BE2C (cell line): ENCODE measurements at places on chromosomes 6 and 20.
A peak's percentile ranks its signal among the peaks of the same experiment; 100 is the strongest.

- peak; percentile 44 for DNase-seq
These were observed 145.6 kb upstream of the MANEA start for GRCh38 chr6:95431637-95432228.

GRCh38 chr6:55545791-55546190 lies 33.2 kb downstream of the HMGCLL1 start:
- no peak for DNase-seq

GRCh38 chr20:47669152-47669425 lies 116.2 kb downstream of the SULF2 start:
- DNase-seq, result no peak

DNA sequence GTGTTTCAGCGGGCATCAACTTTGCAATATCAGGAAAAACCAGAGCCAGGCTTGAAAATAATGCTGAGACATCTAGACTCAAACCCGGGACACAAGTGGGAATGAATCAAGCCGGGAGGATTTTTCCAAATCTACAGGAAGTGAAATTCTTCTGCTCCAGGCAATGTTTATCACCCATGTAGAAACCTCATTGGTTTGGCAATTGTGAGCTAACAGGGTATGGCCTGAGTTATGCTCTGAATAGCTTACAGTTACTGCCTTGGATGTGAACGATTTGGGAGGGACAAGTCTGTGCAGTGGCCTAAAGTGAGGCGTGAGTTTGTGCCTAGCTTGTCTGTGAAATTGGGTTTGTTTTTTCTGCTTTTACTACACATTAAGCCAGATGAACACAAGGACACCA lies 87.4 kb downstream of the PCSK2 start:
- DNase-seq, result no peak

DNA sequence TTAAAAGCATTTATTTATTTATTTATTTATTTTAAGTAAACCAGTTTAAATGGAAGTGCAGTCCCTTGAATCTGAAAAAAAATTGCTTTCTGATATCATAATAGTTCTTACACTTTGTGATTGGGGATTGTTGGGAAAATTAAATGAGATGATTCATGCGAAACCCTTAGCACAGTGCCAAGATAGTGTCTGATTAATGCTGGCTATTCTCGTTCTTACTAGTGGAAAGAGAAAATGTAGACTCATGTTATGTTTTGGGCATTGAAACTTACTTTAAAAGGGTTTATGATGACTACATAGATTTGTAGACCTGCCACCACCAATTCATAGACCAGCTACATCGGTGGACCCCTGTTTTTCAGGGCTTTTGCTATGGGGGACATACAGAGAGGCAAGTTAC lies 229.2 kb upstream of the ZFP64 start:
- DNase-seq, result no peak

GRCh38 chr20:23412026-23412425 lies 9.3 kb downstream of the NAPB start:
- DNase-seq, result no peak

DNA sequence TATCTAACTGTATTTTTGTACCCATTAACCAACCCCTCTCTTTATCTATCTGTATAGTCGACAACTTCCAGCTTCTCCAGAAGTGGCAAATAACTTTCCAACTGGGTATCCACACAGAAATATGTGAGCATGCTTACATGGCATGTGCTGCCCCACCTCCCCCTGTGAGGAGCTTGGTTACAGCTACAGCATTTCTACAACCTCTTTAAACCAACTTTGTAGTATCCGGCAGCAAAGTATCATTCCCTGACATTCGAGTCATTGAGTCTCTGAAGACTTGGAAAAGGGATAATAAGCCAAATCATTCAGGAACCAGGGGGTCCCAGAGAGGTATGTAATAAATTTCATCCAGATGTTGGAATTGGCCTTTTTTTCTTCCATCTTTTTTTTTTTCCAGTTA lies 48.2 kb upstream of the ASIP start:
- no peak for DNase-seq

DNA sequence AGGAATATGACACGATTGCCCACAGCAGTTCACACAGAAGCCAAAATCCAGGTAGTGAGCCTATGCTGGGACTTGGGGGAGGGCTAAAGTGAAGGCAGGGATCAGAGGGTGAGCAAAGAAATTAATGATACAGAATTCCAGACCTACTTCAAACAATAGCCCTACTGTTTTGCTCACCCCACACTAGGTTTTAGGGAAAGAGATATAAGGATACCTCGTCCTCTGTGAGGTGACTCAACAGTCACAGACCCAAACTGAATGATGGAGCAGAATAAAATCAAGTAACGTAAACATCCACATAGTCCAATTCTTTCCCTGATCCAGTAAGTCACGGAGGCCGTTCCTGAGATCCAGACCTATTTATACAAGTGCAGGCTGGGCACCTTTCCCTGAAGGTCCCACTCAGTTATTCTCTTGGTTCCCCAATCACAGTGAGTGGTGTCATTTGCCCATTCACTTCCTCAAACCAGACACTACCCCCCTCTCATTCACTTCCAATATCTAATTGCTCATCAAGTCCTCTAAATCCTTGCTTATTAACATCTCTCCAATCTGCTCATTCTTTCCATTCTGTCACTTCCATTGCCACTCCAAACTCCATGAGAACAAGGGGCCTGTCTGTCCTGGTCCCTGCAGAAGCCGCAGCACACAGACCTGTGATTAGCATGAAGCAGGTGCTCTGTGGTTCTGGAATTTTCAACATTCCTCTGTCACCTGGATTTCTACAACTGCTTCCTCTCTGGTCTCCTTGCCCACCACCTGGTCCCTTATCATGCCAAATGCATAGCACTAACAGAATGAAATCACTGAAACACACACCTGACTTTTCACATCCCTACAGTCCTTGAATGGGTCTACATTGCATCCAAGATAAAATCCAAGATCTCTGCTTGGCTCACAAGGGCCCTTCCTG lies 55.9 kb downstream of the ATXN1 start:
- no peak for DNase-seq

DNA sequence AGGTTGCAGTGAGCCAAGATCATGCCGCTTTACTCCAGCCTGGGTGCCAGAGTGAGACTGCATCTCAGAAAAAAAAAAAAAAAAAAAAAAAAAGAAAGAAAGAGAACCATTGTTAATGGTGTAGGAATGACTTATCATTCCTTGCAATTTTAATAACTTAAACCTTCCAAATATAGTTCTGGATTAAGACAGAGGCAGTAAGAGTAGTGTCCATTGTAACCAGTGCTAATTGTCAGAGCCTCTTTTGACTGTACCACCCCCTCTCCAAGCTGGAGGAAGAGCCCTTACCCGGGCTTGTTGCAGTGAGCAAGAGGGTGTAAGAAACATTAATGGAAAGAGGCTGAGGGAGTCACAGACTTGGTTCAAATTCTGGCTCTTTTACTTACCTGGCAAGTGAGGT lies 53.8 kb downstream of the SASH1 start:
- DNase-seq, result no peak

DNA sequence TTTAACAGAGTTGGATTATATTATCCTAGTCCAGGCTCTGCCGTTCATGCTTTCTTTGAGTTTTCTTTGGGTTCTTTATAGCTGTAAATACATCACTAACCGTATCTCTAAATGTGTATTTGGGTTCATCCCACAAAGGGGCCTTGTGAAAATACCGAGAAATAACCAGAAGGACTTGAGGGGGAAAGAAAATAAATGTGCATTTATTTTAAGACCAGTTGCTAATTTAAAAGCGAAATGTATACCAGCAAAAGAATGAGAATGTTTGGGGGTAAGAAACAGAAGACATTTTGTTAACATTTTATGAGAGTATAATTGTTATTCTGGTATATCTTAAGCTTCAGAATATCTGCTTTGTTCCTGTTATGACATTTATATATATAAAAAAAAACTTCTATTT lies 38.9 kb downstream of the LRRN4 start:
- no peak for DNase-seq

GRCh38 chr6:153101461-153101860 lies 29.6 kb downstream of the RGS17 start:
- no peak for DNase-seq

DNA sequence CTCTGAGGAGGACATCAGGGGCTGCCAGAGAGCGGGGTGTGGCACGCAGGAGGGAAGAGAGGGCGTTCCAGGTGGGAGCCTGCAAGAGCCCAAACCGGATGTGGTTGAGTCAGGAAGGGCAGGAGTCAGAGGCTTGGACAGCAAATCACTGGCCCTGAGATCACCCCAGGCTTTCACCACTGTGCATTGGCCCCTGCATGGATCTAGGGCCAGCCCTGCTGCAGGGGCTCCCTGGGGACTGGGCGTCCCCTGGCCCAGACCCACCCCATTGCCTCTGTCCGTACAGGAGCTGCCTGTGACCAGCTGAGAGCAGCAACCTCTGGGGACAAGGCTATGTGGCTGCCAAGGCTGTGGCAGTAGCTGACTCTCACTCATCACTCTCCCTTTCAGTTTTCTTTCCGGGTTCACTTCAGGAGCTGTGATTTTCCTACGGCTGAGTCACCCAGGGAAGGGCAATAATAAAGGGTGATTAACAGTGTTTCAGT lies 33.9 kb downstream of the KCNK17 start:
- no peak for DNase-seq

- DNase-seq, result no peak
These were observed 1.2 kb downstream of the FOXA2 start for GRCh38 chr20:22582964-22583772.

DNA sequence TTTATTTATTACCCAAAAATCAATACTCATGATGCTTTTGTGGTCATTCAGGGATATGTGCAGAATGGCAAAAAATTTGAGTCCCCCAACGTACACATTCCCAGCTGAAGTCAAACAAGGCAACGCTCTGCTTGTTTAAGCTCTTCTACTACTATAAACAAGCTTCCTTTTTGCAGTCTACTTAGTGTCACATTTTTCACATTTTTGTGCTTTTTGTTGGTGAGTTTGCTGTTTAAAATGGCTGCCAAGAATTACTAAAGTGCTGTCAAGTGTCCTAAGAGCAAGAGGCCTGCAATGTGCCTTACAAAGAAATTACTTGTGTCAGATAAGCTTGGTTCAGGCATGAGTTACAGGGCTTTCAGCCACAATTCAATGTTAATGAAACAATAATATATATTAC lies 2.1 kb downstream of the WFDC8 start:
- DNase-seq, result no peak

DNA sequence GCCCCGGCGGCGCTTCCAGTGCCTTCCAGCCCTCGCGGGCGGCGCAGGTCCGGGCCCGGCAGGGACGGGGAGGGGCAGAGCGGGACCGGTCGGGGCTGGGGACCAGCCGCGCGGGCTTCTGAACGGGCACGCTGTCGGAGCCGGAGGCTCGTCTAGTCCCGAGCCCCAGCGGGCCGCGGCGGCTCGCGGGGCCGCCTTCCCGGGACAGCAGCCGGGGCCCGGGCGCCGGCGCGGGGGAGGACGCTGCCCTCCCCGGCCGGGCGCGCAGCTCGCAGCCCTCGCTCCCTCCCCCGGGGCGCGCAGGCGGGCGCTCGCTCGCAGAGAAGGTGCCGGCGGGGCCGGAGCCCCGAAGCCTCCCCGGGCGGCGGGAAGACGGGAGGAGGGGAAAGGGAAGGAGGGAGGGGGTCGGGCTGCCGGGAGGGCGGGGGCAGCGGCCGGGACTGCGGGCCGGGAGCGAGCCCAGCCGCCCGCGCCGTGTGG lies 696 bp upstream of the SIRPA start:
- DNase-seq, result peak; percentile 39

GRCh38 chr6:106574741-106575458 lies 54.4 kb downstream of the RTN4IP1 start:
- no peak for DNase-seq

GRCh38 chr20:39248171-39248861 lies 286.2 kb downstream of the DHX35 start:
- DNase-seq, result no peak
